Psoas muscle (tissue), 8 donors: ENCODE measurements at places on chromosomes 13 and 19. TPM values are rescaled to one million over a fixed set of nuclear protein-coding genes. Genes with fewer than 3 reads are reported as not detected.

Gene P2RY11
- polyA plus RNA-seq: 4.0 TPM

Gene TTYH1
- 0.40 TPM for polyA plus RNA-seq

Gene IGFL2
- not detected for polyA plus RNA-seq

Gene ZNF320
- 3.7 TPM for polyA plus RNA-seq

Gene CFAP97D2
- polyA plus RNA-seq: 0.09 TPM

Gene CNMD
- not detected for polyA plus RNA-seq

Gene IL11
- polyA plus RNA-seq: not detected

Gene IGSF23
- 0.23 TPM for polyA plus RNA-seq

Gene MBD3
- 119 TPM for polyA plus RNA-seq

Gene CCL25
- polyA plus RNA-seq: not detected

Gene CCDC70
- not detected for polyA plus RNA-seq

Gene GTPBP3
- 16.5 TPM for polyA plus RNA-seq

Gene SMAD9
- polyA plus RNA-seq: 1.2 TPM

DNA sequence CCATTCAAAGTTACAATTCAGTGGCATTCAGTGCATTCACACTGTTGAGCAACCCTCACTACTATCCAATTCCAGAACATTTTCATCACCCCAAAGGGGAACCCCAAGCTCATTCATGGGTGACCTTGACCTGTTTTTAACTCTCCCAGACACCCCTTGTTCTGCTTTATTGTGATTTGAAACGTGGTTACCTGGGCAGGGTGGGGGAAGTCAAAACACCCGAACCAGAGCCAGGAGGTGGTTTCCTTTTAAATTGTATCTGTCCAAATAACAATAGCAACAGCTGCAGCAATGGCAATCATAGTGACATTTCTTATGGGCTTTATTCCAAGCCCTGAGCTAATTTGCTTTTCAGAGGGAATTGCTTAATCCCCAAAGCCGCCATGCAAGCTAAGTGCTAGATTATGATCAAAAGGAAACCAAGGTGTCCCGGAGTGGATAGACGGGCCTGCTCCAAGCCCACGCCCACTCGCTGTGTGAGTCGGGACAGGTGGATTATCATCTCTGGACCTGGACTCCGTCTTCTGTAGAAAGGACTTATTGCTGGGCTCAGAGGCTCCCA, 6.1 kb downstream of the PTGIR start:
- DNase-seq: peak; percentile 13

DNA sequence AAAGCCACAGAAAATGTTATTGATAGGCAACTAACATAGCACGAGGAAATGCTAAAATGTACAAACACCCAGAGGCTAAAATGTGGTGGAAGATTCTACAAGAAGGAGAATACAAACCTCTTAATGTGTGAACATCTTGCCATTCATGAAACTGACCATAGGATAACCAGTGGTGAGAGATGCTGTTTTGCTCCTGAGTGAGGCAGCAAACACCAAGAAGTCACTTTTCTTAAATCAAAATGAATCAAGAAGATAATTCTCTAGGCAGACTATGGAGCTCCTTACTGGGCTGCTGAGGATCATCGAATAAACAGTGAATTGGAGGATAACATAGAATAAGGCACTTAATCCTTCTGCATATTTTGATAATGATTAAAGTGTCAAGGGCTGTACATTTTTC, 375.4 kb upstream of the SLITRK6 start:
- no peak for DNase-seq

- no peak for DNase-seq
Observed at GRCh38 chr19:10365518-10365917, 14.9 kb downstream of the TYK2 start.

GRCh38 chr19:10110076-10110971, 1.2 kb upstream of the P2RY11 start:
- DNase-seq: peak; percentile 57

GRCh38 chr13:22929381-22930126, 251.2 kb upstream of the SGCG start:
- no peak for DNase-seq

GRCh38 chr19:41435936-41436673, 3.6 kb downstream of the DMAC2 start:
- DNase-seq: no peak

DNA sequence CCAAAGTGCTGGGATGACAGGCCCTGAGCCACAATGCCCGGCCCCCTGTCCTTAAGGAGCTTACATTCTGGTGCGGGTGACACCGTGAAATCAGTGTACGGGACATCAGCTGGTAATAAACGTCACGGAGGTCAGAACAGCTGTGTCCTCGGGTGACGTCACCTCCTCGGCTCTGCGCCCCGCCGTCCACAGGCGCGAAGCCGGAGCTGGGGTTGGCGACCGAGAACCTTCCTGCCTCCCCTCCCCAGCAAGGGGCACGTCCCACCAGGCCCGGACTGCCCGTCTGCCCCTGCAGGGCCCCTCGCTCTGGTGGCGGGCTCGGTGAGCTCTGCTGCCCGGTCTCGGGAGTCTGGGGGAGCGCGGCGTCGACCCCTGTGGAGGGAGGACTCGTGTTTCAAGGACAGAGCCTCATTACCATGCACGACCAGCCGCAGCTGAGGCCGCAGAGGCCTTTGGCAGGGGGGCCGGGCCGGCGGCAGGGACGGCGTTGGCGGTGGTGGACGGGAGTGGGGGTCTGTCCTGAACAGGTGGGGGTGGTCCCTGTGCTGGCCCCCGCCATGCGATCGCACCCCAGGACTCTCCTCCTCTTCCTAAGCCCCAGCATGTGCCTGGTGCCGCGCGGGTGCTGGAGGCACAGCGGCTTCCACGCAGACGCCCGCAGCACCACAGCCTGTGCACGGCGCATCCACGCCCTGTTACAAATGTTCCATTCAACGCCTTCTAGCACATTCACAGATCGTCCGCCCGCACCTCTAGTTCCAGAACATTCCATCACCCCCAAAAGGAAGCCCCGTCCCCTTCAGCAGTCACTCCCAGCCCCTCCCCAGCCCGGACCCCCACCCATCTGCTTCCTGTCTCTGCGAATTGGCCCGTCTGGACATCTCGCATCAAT, 5.4 kb downstream of the LINGO3 start:
- DNase-seq: peak; percentile 81

DNA sequence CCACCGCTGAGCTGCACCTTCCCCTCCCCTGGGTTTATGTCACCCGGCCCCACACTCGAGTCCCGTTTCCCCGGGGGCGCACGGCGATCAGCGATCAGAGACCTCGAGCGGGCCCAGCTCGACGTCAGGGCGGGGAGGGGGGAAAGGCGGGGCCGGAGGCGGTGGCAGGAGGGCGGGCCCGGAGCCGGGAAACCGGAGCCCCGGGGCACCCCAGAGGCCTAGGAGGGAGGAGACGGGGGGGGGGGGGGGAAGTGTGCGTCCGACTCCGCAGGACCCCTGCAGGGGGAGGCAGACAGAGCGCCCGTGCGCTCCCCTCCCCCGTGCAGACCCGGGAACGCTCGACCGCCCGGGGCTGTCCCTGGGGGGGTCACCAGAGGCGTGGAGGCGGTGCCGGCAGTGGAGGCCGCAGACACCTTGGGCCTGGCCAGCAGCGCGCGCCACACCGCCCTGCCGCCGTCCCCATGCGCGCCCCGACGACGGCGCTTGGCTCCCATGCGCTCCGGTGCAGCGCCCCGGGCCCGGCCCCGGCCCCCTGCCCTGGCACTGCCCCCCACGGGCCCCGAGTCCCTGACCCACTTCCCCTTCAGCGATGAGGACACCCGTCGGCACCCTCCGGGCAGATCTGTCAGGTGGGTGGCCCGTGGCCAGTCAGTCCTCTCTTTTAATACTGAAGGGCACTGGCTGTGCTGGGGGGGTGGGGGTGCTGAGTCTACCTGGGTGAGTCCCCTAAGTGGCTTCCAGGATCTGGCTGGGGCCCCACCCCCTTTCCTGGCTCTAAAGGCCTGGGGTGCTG, 11.8 kb downstream of the PDE4A start:
- DNase-seq: peak; percentile 86

DNA sequence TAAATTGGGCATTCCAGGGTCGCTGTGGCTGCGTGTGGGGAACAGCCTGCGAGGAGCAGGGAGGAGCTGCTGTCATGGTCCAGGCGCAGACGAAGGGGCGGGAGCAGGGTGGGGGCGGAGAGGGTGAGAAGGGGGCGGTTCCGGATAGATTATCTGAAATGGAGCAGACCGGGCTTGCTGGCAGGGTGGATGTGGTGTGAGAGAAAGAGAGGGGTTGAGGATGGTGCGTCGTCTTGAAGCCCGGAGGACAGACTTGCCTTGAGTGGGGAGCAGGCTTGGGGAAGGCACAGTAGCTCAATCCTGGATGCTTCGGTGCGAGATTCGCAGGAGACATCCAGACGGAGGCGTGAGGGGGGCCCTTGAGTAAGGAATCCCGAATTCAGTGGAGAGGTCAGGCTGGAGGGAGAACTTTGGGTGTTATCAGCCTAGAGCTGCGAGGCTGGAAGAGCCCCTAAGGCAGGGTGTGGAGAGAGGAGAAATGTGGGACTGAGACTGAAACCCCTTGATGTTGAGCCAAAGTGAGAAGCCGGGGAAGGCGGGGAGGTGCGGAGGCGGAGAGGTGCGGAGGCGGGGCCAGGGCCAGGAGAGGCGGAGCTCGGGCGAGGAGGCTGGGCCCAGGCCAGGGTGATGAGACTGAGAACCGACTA, 40.6 kb downstream of the DPF1 start:
- peak; percentile 67 for DNase-seq

DNA sequence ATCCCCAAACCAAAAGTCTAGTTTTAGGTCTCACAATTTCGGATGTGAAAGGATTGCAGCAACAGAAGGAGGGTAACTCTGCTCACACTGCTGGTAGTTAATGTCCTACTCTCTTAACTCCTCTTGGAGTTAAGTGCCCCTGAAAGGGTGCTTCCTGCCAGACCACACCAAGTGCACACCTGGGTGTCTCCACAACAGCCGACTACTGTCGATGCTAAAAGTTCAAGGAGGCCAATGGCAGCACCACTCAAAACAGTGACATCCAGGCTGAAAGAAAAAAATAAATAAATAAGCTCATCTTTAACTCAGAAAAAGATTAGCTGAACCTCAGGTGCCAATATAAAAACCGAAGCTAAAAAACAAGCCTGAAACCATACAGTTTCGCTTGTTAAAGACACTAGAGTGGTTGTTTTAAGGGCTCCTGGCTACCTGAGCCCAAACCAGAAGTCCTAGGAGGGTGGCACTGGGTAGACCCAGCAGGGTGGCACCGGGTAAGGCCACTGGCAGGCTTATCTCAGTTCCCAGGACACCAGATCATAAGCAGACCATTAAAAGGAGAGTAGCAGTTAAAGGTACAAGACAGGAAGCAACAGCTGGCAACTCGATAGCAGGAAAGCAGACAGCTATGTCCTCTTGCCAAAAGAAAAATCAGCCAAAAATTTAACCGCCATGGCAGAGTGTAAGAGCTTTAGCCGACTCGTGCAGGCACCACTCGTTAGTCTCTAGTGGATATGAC, 39.3 kb downstream of the BRD4 start:
- no peak for DNase-seq

- peak; percentile 37 for DNase-seq
Observed at GRCh38 chr19:33868788-33869412, 72.2 kb downstream of the KCTD15 start.

GRCh38 chr13:42873081-42873480, 91.7 kb downstream of the FAM216B start:
- DNase-seq: no peak

GRCh38 chr13:100301418-100301817, 212.5 kb downstream of the PCCA start:
- no peak for DNase-seq

DNA sequence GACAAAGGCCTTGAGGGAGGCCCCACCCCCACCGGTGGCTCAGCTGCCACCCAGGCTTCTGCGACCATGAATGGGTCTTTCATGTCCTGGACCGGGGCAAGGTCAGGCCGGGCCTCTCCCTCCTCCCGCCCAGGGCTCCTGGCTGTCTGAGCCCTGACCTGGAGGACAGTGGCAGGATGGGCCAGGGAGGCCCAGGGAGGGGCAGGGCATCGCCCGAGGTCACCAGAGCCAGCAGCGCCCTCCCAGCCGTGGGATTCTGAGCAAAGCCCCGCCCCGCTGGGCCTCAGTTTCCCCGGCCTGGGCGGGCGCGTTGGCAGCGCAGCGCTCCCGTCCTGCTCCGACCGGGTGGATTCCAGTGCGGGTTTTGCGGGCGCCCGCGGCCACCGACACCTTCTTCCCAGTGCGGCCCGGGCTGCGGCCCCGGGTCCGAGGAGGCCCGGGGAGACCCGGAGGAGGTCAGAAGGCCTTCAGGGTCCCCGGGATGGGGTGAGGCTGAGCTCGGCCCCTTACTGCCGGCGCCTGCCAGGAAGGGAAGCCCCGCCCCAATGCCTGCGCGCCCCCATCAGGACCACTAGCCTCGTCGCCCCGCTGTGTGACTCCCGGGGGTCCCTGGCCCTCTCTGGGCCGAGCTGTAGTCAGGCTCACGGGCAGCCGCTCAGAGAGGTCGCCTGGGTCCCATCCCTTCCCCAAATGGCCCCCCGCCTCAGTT, 24.6 kb upstream of the SEMA6B start:
- DNase-seq: no peak

DNA sequence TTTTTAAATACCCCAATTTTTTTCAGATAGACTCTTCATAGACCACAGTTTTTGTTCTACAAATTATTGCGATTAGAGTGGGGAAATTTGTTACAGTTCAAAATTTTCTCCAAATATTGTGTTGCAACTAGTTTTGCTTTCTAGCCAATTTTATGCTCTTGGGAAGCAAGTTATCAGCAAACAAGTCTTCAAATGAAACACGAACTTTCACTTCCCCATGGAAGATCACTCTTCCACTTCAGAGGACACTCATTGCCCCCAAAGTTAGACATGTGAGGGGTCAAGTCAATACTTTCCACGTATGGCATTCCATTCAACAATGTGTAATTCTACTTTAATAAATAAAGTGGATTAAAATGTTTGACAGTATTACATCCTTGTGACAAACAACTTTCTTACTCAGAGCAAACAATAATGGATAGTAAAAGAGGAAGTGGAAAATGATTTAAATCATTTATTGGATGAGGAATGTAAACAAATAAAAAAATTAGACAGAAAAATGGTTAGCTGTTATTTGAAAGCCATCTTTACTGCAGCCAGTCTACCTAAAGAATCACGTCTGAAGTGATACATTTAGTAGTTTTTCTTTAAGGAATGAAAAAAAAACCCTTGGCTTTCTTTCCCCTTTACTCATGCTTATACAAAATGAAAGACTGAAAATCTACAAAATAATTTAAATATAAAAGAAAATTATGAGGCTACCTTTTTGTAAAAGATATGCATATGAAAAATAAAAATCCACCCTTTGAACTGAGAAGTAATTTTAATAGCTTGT, 41.2 kb upstream of the TNFSF11 start:
- no peak for DNase-seq

DNA sequence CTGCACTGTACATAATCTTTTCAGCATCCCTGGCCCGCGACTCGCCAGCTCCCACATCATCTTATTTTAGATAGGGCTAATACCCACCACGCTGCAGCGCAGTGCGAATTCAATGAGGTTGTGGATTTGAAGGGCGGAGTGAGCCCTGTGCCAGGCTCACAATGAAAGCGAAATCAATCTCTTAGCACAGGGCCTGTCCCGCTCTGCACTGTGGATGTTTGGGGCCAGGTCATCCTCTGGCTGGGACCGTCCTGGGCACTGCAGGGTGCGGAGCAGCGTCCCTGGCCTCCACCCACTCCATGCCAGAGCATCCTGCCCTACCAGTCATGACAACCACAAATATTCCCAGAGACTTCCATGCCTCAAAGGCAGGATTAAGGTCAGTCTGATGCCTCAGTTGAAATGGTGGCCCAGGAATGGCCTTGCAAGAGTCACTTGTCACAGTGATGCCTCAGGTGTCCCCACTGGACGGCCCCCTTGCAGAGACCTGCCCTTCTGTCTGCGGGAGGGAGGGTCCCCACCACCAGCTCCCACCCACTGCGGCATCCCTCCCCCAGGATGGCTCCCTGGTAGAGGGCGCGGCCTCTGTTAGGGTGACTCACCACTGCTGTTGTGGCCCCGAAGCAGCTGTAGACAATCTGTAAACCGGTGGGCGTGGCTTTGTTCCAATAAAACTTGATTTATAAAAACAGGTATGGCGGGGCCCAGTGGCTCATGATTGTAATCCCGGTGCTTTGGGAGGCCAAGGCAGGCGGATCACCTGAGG, 5.6 kb downstream of the UHRF1 start:
- no peak for DNase-seq
